ENCODE measurements at places on chromosomes 11 and 22.

GRCh38 chr11:65771589-65772112 lies 9.1 kb downstream of the AP5B1 start:
- no peak for DNase-seq

DNA sequence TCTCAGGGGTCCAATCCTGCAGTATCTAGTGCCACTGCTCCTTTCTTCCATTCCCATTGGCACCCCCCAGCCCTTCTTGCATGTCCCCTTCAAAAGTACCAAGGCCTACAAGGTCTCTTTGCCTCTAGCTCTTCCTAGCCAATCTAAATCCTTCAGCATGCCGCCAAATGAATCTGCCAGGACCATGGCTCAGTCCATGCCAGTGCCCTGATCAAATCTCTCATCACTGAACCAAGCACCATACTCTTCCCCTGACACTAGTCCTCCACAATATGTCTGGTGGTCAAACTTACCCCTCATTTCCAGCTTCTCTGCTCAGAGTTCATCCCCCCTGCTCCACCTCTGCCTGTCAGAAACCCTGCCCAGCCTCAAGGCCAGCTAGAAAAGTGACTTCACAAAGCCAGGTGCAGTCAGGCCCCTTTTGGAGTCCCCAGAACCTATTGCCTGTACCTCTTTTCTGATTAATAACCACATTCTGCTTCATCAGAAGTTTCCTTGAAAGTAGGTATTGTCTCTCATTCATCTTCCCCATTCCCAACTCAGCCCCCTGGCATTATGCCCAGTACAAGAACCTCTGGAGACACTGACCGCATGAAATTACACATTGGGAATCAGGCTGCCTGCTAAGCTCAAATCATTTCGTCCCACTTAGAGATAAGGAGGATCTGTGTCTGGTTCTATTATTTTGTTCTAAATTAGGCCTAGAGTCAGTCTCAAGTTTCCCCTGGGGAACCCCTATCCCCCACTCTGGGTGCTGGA lies 11.4 kb downstream of the FEN1 start:
- no peak for DNase-seq

- no peak for DNase-seq
These were observed 201.0 kb downstream of the SNX19 start for GRCh38 chr11:130715085-130715876.

- no peak for DNase-seq
These were observed 169.2 kb upstream of the NCAM1 start for GRCh38 chr11:112792070-112792469.

DNA sequence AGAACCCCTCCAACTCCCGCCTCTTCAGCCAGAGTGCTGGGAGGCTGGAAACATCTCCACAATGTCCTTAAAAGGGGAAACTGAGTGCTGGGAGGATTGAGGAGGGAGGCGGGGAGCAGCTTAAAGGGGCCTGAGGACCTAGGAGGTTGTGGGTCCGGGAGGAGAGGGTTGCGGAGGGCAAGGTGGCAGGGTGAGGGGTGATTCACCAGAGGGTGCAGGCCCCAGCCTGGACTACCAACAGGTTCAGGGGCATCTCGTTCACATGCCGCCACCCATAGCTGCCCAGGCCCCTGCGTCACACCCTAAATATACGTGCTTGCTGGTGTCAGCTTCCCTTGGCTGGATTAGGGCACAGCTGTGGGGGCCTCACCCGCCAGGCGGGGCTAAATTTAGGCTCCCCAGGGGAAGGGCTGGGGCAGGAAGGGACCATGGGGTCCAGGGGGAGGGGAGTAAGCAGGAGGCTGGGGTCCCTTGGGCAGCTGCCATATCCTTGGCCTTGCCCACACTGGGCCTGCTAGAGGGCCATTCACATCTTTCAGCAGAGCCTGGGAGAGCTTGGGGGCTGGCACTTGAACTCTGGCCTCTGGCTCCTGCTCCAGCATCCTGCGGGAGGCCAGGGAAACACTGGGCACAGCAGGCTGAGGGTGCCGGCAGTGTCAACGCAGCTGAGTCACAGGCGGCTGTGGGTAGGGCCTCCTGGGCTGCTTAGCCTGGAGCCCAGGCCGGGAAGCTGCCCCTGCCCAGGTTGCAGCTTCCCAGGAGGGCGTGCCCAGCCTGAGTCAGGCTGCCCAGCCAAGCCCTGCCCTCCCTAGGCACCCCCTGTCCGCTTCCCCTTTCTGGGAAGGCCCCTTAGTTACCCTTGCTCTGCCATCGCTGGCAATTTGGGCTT lies 1.3 kb downstream of the EHBP1L1 start:
- no peak for DNase-seq

DNA sequence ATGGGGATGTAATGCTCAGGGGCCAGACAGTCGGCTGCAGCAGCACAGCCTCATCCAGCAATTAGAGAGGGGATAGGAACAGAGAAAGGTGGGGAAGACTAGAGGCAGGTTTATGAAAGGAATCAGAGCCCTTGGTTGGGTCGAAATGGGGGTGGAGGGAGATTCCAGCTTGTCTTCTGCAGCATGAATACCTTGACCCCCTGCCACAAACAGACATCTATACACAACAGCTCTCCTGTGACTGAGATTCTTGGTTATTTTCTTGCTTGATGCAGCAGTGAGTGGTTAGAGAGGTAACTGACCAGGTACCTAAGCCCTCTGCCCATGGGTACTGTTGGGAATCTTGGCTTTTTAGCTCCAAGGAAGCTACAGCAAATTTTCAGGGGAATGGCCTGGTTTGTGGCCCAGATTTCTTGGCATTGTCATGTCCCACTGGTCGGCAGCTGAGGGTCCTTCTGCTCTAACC lies at the start of gene TRIM49D1:
Gene TRIM49D1, minus strand, starts transcription at position 51 of the 466 bp plus-strand sequence. CDS start 4,535 bp downstream, outside the sequence.
- DNase-seq: no peak

GRCh38 chr11:75262436-75262835 lies 21.9 kb downstream of the TPBGL start:
- no peak for DNase-seq

- no peak for DNase-seq
These were observed 21.9 kb upstream of the LYVE1 start for GRCh38 chr11:10590218-10590915.

GRCh38 chr22:19844377-19845053 lies 10.2 kb downstream of the GNB1L start:
- no peak for DNase-seq

- DNase-seq: no peak
These were observed 84.7 kb downstream of the DGCR2 start for GRCh38 chr22:19037282-19038163.

- DNase-seq: no peak
These were observed 152.0 kb downstream of the LRRC4C start for GRCh38 chr11:41307296-41308080.

- no peak for DNase-seq
These were observed 1.3 kb downstream of the SRRD start for GRCh38 chr22:26485013-26485412.

GRCh38 chr11:119258180-119258579 lies 52.0 kb downstream of the CBL start:
- DNase-seq: no peak

DNA sequence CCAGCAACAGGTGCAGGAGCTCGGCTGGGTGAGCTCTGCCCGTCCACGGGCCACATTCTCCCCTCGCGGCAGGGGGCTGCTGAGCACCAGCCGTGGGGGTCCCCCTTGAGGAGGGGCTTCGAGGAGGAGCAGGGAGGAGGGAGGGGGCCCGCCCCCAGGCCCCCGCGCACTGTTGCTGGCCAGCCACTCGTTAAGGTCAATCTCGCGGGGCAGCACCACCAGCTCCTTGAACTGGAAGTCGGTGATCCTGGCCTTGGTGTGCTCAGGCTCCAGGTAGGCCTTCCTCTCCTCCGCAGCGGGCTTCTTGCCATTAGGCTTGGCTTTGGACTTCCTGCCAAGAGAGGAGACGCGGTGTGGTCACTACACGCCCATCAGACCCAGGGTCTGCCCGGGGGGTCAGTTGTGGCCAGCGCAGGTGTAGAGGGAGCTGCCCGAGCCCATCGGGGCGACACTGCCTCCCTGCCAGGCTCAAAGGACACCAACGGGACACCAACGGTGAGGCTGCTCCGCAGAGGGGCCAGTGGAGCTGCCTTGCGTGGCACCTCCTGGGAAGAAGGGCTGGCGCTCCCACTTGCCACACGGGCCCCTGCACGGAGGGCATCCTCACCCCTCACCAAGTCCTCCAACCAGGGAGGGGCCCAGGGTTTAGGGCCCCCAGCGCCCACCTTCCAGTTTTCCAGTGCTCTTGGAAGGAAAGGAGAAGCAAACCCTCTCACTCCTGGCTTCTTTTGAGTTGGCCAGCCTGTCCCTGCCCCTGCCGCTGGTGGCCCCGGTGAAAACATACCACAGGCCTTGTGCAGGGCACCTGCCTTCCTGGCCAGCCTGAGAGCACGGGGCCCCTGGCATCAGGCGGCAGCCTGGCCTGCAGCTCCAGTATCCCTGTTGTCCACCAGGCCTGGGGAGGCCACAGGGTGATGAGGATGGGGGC lies 5.8 kb downstream of the MOB2 start:
- DNase-seq: no peak

DNA sequence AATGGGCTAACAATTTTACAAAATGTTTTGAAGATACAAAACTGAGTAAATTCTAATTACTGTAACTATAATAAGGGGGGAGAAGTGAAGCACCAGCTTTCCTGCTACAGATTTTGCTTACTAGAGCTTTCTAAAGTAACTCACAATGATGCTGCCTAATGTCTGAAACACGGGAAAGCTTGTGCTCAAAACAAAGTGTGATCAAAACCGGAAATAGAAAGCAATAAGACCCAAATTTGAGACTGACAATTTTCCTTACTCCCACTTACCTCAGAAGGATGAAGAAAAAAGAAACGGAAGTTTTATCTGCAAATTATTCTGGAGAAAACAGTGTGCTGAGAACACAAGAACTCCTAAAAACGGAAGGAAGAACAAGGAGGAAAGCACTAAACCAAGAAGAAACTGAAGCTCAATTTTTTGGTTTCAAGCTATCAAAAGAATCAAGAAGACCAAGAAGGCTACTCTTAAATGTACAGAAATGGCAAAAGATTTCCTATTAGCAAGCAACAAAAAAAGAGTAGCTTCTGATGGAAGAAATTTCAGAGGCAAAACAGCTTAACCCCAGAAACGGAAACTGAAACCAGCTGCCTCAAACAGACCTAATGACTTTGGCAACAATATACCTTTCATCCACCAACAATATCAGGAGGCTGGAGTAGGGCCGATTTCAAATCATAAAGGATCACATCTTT lies 33.4 kb downstream of the AMBRA1 start:
- no peak for DNase-seq

- no peak for DNase-seq
These were observed 10.2 kb upstream of the LDHA start for GRCh38 chr11:18384157-18384641.

DNA sequence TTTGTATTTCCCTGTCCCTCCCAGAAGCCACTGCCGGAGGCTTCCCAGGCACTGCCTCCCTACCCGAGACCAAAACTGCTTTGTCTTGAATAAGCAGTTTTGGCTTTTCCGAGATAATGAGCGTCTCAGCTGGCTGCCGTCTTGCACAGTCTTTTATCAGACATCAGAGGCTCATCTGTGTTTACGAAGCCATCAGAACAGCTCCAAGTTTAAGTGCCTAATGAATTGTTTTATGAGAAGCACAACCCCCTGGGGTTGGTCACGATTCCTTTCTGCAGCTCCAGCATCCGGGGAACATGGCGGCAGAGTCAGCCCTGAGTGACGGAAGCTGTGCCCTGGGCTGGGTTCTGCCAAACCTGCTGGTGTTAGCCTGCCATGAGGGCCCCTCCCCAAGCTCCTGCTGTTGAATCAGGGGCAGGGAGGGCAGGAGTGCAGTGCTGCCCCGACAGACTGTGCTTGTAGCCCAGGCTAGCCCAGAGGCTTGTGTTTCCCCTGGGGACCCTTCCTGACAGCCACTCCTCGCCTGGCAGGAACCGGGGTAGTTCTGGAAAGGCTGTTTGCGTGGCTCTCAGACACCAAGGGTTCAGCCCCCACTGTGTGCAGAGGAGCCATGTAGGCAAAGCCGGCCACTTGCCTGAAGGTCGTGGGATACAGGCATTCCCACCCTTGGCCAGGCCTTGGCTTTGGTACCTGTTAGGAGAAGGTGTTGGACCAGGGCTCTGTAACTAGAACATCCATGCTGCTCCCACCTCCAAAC lies 96.1 kb downstream of the MORC2 start:
- no peak for DNase-seq

DNA sequence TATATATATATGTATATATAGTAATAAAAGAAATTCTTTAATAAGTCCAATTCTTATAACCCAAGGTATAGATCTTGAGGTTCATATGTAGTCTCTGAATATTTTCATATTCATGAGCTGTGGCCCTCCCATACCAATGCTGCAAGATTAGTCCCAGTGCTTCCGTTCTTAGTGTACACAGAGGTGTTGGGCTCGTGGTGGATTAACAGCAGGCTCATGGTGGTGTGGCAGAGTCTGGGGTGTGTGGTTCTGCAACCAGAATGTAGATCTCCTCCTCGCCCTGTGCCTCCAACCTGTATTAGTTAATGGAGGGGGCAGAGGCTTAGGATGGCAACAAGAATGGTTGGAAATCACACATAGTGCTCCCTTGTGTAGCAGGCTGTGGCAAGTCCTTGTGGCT lies 16.8 kb downstream of the PRDM10 start:
- no peak for DNase-seq

GRCh38 chr11:130323452-130324450 lies 9.0 kb upstream of the ZBTB44 start:
- no peak for DNase-seq

DNA sequence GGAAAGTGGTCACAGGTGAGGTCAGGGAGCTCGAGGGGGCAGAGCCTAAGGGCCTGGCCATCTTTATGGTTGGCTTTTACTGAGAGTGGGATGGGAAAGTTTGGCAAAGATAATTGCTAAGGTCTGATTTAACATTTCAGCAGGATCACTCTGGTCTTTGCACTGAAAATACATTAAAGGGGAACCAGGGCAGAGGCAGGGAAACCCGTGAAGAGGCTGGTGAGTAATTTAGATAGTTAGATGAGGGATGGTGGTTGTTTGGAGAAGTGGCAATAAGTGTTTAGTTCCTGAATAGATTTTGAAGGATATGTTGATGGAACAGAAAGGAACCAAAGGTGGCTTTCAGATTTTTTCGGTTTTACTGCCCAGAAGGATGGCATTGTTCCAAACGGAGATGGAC lies 50.8 kb downstream of the SCN3B start:
- DNase-seq: no peak

- no peak for DNase-seq
These were observed 263.3 kb upstream of the POU2AF2 start for GRCh38 chr11:110982214-110982613.

GRCh38 chr22:30486661-30487115 lies 14.9 kb upstream of the SEC14L3 start:
- no peak for DNase-seq

Data from cortex of kidney (tissue), 1 donor.